NCI-H1930 (cell line): ENCODE measurements at places on chromosomes 1 and 21.

DNA sequence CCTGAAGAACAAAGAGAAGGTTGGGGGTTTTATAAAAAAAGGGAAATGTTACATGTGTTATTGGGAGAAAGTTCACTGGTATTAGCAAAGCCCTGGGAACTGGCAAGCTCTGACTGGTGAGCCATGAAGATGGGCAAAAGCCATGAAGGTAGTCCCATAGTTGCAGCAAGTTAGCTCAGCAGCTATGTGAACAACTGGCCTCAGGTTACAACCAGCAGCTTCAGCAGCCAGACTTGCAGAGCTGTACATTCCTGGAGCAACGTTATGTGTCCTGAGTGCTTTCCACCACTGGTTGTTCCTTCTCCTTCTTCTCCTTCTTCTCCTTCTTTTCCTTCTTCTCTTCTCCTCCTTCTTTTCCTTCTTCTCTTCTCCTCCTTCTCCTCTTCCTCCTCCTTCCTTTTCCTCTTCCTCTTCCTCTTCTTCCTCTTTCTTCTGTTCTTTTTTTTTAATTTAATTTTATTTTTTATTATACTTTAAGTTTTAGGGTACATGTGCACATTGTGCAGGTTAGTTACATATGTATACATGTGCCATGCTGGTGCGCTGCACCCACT, 56.1 kb upstream of the TLR5 start:
- no peak for DNase-seq

DNA sequence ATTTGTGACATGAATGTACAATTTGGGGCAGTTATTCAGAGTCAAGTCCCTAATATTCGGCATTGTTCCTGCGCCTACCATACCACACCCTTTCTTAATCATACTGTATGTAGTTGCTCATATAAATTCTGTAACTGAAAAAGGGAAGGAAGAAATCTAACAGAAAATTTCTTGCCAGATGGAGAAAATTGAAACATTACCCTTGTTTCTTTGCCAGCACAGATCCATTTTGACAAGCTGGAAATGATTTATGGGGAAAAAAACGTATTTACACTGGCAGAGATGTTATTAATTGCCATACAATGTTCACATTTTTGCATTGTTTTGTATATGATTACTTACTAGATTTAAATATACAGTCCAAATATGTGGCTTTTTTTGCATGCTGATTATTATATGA, 363.8 kb upstream of the PKN2 start:
- DNase-seq = no peak

- no peak for DNase-seq
Measured at GRCh38 chr1:121516234-121516967, 331.6 kb downstream of the SRGAP2C start.

DNA sequence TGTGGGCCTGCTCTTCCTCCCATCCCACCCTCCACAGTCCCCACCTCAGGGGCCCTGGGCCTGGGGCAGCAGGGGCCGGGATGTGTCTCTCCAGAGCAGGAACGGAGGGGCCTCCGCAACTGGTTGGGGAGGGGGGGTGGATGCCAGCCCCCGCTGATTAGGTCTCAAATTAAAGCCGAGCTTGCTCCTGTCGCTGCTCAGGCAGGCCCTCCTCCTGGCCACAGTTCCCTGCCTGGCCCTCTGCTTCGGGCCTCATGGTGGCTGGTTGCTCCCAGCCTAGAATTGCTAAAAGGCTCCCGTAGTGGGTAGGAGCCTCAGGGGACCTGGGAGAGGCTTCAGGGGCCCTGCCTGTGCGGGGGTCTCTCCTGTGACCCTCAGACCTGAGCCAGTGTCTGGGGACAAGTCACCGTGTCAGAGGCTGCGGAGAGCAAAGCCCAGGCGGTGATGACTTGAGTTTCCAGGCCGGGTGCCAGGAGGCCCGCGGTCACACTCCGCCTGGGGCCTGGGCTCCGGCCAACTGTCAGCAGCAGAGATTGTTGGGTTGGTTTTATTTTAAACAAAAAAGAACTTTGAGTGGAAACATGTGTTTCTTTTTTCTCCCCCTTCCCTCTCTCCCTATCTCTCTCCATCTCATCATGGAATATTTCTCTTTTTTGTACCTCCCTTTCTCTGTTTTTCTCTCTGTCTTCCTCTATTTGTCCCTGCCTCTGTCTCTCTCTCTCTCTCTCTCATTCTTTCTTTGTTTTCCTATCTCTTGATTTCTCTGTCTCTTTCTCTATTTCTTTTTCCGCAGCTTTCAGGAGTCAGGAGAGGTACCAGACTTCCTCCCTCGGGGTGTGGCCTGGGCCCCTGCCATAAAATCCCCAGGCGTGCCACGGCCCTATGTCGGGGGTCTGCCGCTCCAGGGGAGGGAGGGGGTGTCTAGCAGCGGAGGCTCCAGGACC, 20.0 kb upstream of the EPHA2 start:
- DNase-seq = no peak

DNA sequence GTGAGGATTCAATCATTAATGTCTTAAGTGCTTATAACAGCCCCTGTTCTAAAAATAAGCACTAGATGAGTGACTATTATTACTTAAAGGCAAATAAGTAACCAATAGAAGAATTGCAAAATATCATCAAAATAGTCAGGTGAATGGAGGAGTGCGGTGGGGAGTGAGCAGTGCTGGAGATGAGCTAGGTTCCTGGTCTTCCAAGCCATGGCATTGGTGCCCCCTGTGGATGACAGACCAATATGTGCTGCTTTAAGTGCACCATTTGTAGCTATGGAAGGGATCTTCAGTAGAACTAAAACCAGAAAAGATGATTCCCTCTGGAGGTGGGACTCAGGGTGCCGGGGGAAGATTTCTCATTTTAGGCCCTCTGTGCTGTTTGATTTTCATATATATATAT, 46.1 kb upstream of the SLC30A1 start:
- DNase-seq = peak; percentile 7

DNA sequence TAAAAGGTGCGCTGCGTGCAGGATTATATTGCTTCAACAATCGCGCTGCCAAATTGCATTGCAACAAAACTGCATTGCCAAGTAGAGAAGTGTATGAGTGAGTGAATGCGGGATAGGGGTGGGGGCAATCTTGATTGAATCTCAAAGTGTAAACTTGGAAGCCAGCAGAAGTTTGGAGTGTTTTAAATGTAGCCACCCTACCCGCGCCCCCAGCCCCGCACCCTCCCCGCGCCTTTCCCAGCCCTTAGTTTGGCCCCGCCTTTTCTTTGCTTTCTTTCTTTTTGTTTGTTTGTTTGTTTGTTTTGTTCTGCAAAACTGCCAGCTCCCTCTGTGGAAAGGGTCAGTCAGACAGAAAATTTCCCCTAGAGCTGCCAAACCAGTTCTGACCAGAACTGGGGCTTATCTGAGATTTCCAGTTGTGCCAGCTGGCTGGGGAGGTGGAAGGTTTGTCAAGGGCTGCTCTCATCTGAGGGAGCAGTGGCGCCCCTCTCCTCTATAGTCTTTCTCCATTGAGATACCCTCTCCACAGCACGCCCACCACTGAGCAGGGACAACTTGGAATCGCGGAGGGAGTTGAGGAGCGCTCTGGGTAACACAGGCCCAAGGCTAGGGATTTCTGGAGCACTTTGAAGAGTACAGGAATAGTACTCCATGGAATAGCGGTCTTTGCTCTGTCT, 666 bp upstream of the BEND5 start:
- DNase-seq = no peak

GRCh38 chr1:220788900-220789299, 2.2 kb downstream of the MTARC1 start:
- no peak for DNase-seq
